ENCODE measurements at places on chromosomes 7 and 10. TPM values are rescaled to one million over a fixed set of nuclear protein-coding genes. Genes with fewer than 3 reads are reported as not detected.

The SLIT1 gene
- 1.6 TPM for polyA plus RNA-seq

The KLF14 gene
- 0.18 TPM for polyA plus RNA-seq

The ADRB1 gene
- polyA plus RNA-seq, result 0.64 TPM

The TAS2R5 gene
- 6.6 TPM for polyA plus RNA-seq

The SEMA3E gene
- 0.82 TPM for polyA plus RNA-seq

The VWC2 gene
- 0.63 TPM for polyA plus RNA-seq

DNA sequence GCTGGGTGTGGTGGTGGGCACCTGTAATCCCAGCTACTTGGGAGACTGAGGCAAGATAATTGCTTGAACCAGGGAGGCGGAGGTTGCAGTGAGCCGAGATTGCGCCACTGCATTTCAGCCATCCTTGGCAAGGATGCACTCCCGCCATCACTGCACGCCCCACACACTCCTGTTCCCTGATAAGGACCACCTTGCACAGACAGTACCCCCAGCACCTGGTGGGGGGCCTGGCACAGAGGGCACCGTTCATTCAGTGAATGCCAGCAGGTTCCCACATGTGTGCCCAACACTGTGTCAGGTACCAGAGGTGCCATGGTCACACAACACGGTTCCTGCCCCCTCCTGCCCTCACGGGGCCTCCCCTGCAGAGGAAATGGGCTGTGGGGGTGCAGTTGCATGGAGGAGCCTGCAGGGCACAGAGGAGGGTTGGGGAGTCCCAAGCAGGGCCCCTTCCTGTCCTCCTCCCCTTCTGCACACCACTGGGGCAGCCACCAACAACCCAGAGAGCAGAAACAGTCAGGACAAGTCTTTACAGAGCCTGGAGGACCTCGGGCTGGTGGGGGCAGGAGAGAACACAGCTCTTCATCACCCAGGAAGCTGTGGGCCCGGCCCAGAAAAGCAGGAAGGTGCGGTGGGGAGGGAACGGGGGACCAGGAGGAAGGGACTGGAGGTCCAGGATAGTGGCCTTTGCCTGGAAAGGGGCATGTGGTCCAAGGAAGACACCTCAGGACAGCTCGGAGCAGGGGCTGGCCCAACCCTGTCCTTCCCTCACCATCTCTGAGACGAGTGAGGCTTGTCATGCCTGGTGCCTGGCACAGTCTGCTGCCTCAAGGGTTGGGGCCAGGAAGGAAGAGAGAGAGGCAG, 7.1 kb downstream of the CRYGN start:
- DNase-seq, result no peak

- no peak for DNase-seq
Observed at GRCh38 chr10:65183236-65183635, 1662.0 kb downstream of the REEP3 start.

DNA sequence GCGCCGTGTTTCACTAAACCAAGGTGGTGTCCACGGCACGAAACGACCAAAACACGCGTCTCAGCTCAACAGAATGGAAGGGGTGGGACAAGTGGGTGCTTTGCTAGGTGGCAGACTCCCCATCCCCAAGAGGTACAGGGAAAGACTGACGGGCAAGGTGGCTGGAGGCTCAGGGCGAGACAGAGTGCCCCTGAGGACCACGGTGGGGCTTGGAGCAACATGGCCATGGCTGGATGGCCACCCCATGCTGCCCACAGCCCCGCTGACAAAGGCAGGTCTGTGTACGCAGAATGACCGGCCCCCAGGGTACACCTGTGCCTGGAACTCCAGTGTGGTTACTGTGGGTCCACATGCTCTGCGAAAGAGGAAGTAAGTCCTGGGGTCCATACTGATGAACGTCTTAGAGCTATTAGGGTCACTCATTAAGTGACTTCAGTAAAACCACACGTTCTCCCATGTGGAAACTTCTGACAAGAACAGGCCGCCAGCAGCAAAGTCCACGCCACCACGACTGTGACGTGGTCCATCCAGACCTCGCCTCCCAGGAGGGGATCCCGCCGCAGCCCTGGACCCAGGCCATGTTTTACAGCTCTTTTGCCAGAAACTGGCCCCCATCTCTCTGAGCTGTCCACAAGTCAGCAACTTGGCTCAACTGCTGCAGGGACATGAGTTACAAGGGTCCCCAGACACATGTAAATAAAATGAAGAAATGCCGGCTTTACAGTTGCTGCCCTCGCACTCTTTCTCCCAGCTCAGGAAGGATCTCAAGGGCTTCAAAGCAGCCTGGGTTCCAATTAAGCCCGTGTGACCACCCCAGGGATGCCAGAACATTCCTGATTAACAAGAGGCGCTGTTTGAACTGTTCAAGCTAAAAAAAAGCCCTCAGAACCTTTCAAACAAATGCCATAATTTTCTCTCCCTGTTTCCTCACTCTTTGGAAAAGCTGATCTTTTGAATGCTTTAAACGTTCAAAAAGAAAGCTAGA, 66.8 kb downstream of the MAD1L1 start:
- DNase-seq, result no peak

- DNase-seq, result no peak
Observed at GRCh38 chr10:87868277-87868676, 4.9 kb downstream of the PTEN start.

DNA sequence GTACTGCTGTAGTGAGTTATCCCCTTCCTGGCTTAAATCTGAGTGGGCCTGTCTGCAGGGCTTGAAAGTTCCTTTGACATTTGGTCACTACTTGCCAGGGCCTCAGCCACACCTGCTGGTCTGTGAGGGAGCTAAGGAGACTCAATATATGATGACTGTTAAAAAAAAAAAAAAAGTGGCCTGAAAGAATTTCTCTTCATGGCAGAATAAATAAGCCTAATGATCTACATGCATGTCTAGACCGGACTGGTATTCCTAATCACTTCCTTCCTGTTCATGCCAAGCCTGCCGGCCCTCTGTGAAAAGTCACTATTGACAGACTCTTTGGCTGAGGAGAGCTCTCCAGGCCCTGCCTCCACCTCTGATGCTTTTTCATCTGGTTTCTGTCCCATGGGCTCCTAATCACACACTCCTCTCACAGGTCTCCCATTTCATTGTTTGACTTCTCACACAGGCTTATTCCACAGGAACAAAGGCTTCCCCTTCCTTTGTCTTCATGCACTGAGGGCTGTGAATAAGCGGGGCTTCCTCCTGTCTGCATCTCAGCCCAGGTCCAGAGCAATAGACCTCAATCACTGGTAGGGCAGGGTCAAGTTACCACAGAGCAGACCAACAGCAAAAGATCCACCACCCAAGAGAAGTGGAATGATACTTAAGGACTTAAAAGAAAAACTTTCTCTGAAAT, 99.1 kb upstream of the SEC61G start:
- DNase-seq, result no peak

GRCh38 chr10:108989976-108990375, 933.3 kb downstream of the XPNPEP1 start:
- no peak for DNase-seq

DNA sequence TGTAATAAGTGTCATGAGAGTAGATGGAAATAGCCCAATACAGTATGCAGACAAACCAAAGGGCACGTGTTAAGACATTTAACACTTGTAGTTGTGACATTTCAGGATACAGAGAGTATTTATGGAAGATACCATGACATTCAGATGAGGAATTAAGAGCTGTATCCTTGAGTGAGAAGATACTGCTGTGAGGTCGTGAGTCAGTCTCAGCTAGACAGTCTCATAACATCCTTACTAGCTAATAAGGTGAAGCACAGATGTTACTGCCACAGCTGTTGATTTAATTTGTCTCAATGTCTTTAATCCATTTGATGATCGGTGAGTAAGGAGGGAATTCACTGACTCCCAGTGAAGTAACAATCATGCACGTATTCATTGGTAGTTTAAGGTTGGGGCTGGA, 288.0 kb upstream of the AKR1E2 start:
- no peak for DNase-seq

DNA sequence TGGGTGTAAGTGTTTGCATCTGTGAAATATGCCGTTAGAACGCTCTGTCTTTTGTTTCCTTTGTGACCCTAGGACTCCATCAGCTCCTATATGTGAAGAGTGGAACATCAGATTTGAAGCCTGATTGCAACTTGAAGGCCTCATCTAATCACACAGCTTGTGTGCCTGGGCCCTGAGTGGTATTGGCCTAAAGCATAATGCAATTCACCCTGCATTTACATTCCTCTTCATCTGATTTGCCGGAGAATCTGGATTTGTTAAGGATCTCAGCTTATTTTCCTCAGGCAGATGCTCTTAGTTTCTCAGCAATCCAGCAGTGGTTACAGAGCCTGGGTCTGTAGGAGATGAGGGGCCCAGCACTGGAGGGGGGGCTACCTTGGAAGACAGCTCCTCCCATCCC, 183.2 kb upstream of the ITGB1 start:
- no peak for DNase-seq

DNA sequence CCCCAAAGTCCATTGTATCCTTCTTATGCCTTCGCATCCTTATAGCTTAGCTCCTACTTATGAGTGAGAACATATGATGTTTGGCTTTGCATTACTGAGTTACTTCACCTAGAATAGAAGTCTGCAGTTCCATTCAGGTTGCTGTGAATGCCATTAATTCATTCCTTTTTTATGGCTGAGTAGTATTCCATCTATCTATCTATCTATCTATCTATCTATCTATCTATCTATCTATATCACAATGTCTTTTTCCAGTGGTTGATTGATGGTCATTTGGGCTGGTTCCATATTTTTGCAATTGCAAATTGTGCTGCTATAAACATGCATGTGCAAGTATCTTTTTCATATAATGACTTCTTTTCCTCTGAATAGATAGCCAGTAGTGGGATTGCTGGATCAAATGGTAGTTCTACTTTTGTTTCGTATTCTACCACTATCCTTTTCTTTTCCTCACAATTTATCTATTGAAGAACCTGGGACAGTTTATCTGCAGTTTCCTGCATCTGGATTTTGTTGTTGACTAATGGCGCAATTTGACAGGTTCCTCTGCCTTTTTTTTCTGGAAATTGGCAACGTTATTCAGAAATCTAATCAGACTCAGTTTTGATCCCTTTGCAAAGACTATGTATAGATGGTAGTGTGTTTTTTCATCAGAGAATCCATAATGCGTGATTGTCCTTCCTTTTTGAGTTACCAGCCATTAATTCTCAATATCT, 287.2 kb downstream of the ARL4A start:
- no peak for DNase-seq

DNA sequence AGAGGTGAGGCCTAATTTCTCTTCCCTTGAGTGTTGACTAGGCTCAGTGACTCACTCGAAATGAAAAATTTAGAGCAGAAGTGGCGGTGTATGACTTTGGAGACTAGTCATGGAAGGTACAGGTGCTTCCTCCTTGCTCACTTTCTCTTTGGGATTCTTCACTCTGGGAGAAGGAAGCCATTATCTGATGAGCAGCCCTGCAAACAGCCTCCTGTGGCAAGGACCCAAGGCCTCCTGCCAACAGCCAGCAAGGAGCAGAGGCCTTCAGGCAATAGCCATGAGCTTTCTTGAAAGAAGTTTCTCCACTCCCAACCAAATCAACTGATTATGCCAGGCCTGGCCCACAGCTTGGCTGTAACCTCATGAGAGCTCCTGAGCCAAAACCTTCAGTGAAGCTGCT, 369.6 kb upstream of the VWC2 start:
- DNase-seq, result no peak

DNA sequence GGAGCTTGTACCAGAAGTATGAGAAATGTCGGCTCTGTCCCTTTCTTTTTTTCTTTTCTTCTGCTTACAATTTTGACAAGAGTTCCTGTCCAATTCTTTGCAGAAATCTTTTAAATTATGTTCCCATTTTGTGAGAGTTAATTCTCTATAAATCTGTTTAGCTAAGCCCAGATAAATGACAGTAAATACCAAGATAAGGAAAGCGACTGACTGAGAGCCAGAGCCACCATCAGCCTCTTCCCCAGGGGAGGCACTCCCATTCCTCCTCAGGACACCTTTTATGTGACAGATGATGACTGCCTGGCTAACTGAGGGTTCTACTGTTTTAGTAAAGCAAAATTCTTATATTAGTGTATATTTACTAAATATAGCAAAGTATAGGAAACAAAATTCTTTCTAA, 6.9 kb upstream of the GGCT start:
- no peak for DNase-seq

Data from large intestine (tissue), 12 donors.